Right lobe of liver (tissue), 6 donors: ENCODE measurements at places on chromosomes 7 and 10.

DNA sequence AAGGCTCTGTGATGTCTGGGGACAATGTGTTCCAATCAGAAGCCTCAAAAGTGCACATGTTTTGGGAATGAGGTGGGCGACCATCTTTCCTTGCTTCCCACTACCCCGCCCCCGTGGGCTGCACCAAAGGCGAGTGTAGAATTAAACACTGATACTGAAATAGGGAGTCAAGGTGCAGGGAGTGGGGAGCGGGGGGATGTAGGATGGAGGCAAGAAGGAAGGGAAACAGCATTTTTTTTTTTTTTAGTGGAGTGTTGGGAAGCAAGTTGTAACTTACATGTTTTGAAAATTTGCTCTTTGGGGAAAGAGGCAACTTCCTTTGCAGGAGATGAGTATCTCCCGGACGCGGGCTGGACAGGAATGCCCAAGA, 484 bp upstream of the DLX5 start:
- no peak for DNase-seq

DNA sequence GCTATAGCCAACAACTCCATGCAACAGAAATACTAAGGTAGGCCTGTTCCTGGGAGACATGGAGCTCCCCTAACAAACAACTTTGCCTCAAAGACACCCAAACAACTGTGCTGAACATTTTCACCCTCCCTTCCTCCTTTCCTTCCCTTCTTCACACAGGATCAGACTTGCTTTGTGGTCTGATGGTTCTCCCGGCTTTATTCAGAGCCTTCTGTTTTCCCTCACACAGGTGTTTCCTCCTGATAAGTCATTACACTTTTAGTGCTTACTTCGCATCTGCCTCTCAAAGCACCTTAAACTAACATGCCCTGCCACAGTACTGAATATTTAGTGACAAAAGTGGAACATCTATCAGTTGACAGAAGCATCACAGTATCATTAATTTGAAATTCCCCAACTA, 56.3 kb upstream of the YAE1 start:
- no peak for DNase-seq

DNA sequence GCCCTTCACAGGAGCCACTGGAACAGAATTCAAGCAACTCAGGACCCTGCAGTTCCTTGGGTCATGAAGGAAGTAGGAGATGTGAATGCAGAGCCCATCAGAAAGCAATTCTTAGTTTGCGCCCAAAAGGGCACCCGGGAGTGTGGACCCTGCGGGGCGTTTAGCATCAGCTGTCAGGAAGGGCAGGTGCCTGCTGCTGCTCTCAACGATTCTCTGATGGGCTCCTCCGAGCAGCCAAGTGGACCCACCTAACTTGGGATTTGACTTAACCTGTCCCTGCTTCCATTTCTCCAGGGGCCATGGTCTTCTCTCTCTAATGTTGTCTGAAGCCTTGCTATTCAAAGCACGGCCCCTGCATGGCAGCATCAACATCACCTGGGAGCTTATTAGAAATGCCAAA, 17.1 kb downstream of the CPA5 start:
- no peak for DNase-seq

GRCh38 chr10:19970717-19971116, 154.5 kb downstream of the PLXDC2 start:
- no peak for DNase-seq

DNA sequence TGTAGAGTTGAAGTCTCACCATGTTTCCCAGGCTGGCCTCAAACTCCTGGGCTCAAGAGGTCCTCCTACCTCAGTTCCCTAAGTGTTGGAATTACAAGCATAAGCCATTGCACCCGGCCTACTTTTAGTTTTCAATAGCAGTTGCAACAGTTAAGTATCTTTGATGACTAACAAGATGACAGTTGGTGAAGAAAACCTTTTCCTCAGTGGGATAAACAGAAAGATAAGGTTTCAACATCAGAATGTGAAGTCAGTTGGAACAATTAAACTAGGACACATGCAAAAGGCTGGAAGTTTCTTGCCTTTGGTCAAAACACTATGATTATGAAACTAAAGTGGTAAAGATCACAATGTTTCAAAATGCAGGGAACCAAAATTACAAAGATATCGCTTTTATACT, 169.2 kb downstream of the ZNF438 start:
- DNase-seq: no peak

GRCh38 chr7:65302883-65303282, 70.8 kb upstream of the ZNF92 start:
- DNase-seq: no peak

DNA sequence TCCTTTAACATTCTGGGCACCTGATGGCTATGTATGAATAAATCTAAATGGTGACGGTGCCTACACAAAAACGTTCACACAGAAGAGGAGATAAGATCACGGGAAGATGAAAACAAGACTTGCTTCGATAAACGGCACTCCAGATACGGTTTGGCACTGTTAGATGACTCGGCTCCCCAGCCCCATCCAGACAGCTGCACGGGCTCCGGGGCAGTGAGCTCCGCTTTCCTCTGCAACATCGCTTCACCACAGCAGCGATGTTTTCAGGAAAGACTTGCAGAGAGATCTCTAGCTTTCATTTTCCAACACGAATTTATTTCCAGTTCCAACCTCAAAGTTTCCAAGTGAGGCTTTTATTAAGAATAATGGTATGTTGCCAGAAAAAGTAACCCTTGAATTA, 132.1 kb downstream of the KLF6 start:
- DNase-seq: no peak

- no peak for DNase-seq
Measured at GRCh38 chr10:23362879-23363792, 18.5 kb upstream of the C10orf67 start.

- DNase-seq: no peak
Measured at GRCh38 chr7:106588422-106589197, 72.3 kb downstream of the CCDC71L start.

GRCh38 chr10:60495338-60496055, 105.8 kb upstream of the ANK3 start:
- DNase-seq: no peak

- no peak for DNase-seq
Measured at GRCh38 chr10:97888641-97889262, 39.1 kb downstream of the GOLGA7B start.

GRCh38 chr10:26323219-26323618, 106.6 kb downstream of the GAD2 start:
- no peak for DNase-seq

DNA sequence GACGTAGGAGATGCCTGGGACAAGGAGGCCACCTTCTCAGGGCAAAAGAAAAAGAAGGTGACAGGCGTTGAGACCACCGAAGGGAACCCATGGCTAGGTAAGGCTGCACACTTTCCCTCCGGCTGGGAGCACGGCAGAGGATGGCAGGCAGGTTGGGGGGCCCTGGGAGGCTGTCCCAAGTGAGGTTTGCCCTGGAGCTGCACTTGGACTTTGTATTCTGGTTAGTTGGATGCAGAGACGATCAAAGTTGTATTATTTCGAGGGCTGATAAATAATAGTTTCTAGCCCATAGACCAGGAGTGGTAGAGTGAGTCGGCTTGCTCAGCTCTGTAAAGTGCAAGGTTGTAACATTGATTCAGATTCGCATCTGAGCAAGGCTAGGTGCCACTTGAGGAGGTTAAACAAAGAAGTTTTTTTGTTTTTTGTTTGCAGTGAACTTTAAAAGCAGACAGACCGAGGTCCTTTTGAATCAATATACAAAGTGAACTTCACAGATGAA, 608 bp downstream of the ENTPD7 start:
- DNase-seq: no peak

GRCh38 chr7:18278316-18278715, 217.2 kb upstream of the HDAC9 start:
- DNase-seq: no peak

GRCh38 chr10:81034383-81034782, 496.7 kb downstream of the SH2D4B start:
- DNase-seq: no peak

DNA sequence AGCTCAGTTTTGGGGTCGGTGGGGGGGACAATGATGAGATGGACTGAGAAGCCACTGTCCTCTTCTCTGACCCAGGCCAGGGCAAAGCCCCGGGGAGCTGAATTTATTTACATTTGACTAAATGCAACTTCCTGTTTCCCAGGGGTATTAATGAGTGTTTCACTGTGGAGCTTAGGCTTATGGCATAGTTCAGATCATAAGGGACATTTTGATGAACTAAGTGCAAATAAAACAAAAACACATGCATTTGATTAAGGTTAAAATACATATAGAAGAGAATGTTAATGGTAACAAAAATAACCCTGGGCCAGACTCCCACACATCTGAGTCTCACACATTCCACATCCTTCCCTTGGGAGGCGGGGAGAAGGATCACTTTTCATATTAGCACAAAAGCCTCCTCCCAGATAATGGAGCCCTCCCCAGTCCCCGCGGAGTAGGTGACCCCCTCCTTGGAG, 320.6 kb downstream of the FRMD4A start:
- DNase-seq: no peak

DNA sequence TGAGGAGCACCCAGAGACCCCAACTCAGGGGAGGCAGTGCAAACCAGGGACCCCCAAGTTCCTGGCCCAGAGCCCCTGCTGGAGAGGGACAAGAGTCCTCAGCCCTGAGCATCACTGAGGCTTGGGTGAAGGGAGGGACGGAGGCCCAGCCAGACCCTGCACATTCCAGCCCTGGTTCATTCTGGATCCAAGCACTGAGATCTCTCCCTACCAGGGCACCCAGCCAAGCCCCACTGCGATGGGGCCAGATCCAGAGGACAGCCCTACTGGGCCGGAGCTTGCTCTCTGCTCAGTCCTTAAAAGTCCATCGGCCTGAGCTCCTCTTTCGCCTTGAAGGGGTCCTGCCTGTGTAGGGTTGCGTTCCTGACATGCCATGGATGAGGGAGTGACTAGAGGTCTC, 40.5 kb upstream of the RABGEF1 start:
- no peak for DNase-seq

- no peak for DNase-seq
Measured at GRCh38 chr7:91512958-91513357, 248.7 kb downstream of the FZD1 start.

- no peak for DNase-seq
Measured at GRCh38 chr7:130909161-130909836, 175.3 kb upstream of the KLF14 start.

DNA sequence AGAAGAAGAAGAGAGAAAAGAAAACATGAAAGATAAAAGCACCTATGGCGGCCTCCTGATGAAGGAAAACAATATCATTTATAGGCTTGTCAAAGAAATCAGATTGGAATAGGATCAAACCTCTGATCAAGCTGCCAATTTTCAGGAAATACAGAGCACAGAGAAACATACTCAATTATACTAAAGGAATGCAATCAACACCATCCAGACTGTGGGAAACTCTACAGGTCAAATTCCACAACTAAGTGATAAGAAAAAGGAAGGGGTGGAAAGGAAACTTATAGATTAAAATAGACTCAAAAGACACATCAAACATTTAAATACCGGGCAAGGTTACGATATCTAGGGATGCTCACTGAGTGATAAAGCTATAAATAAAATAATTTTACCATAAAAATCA, 39.3 kb downstream of the AOAH start:
- DNase-seq: no peak

DNA sequence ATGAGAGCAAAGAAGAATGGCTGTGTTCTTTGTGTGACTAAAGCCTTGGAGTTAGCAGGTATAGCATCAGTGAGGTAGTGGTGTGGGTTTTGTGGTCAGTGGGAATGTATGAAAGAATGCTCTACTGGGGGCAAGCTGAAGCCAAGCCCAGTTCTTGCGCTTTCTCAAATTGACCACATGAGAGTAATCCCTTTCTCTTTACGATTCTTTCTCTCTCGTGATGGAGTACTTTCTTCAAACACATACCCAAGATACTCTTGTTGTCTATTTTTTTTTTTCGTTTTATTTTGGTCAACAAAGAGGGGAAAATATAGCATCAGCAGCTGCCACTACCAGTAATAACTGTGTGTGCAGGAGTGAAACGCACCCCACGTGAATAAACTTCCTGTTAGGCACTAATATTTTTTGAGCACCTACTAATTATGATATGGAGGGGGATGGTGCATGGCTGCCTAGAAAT, 8.4 kb upstream of the PANK1 start:
- no peak for DNase-seq

DNA sequence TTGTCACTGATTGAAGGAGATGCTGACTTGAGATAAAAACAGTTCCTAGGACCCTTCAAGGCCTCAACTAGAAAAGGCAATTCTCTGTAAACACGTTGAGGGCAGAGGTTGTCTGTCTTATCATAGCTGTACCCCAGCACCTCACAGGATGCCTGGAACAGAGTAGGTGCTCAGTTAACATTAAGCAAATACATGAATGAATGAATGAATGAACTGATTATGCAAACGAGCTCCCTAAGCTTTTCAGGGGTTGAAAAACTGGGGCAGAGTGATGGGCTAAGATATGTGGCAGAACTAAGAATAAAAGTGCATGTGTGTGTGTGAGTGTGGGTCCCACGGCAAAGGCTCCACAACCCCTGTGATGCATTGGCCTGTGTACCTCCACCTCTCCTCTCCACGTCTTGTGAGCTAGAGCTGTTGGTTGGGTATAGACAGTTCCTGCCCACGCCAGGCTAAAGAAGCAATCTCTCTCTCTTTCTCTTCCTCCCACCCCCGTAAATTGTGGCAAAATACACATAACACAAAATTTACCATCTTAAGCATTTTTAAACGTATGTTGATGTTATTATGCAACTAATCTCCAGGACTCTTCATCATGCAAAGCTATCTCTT, 20.9 kb upstream of the SMC3 start:
- DNase-seq: no peak

DNA sequence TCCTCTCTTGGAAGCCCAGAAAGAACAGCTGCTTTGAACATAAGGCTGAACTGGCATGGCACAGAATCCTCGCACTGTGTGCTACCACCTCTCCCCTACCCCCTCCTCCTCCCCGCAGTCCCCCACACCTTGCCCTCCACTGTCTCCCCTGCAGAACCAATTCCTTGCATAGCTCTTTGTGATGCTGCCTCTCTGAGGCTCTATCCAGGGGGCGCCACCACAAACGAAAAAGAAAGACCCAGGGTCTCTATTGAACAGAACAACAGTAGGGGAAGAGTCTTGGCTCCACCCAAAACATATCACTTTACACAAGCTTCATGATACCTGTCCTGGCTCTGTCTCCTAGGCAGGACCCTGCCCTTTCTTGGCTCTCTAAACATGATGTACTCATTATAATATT, 26.2 kb upstream of the EBLN1 start:
- no peak for DNase-seq

DNA sequence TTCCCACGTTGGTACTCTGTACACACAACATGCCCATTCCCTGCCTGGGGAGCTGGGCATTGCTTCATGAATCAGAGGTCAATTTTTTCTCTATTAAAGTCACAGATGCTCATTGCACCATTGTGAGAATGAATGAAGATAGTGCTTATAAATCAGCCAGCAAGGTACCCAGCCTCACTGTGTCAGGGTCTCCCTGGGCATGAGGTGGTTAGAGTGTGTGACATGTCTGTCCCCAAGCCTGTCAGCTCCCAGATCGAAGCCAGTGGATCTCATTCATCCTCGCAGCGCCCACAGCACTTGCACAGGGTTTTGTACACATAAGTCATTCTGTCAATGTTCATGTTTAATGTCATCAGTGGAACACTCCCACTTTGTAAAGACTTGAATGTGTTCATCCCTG, 126.8 kb downstream of the EGFR start:
- no peak for DNase-seq
